Activated naive CD4-positive, alpha-beta T cell (primary cell): ENCODE measurements at places on chromosomes 2 and 18.

DNA sequence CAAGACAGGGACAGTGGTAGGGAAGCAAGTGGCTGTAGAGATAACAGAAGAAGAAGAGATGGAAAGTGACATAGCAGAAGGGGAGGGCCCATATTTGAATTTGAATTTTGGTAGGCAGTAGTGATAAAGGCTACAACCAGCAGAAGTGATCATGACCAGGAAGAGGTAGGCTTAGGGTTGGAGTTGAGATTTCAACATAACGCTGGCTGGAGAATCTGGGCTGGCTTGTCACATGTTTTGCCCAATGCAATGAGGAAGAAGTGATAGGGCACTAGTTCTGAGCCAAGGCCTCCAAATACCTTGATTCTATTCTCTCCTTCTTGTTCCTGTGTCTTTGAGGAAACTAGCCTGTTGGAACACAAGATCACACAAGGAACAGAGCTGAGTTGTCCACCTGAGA, 69.4 kb downstream of the SCG2 start:
- DNase-seq: no peak

DNA sequence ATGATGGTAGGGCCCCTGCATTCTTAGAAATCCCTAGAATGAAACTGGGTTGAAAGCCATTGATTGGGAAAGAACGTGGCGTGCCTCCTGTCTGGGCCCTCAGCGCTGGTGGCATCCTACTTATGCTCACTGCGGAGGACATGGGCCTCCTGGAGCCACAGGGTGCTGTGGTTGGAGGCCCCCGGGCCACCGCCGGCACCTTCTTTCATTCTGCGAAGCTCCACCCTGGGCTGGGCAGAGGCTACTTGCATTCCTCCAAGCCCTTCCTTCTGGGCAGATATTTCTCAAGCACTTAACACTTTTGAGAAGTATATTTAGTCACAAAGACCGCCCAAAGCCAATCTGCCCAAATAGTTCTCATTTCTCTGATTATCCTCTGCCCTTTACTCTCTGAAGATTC, 311.9 kb downstream of the MYCN start:
- DNase-seq: no peak

- DNase-seq: no peak
Observed at GRCh38 chr2:62736899-62737559, 31.5 kb downstream of the EHBP1 start.

DNA sequence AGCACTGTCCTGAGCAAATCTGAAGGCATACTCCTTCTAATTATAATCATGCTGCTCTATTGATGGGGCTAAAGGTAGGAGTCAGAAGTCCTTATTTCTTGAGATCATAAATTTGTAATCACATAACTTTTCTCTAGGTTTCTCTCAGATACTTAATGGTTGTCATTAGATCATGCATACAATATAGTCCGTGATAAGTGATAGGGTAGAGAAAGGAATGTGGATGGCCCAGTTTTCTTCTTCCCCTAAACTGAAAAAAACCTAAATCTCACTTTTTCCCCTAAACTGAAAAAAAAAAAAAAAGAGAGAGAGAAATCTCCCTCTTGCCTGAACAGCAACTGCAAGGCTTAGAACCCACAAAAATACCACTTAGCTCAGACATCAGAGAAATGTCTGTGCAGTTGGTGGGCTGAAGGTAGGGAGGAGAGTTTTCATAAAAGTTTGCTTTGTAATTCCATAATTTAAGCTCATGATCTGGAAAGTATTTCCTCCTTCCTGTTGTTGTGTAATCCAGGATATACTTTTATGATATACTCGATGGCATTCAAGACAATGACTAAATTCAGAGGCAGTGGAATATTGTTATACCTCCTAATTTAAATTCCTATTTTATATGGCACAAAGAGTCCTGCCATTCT, 79.3 kb upstream of the ITPRID2 start:
- no peak for DNase-seq

GRCh38 chr2:197932374-197932773, 128.0 kb downstream of the PLCL1 start:
- DNase-seq: no peak

- no peak for DNase-seq
Observed at GRCh38 chr2:223431479-223431878, 170.7 kb downstream of the SCG2 start.

GRCh38 chr18:63207835-63208234, 111.7 kb downstream of the BCL2 start:
- no peak for DNase-seq

DNA sequence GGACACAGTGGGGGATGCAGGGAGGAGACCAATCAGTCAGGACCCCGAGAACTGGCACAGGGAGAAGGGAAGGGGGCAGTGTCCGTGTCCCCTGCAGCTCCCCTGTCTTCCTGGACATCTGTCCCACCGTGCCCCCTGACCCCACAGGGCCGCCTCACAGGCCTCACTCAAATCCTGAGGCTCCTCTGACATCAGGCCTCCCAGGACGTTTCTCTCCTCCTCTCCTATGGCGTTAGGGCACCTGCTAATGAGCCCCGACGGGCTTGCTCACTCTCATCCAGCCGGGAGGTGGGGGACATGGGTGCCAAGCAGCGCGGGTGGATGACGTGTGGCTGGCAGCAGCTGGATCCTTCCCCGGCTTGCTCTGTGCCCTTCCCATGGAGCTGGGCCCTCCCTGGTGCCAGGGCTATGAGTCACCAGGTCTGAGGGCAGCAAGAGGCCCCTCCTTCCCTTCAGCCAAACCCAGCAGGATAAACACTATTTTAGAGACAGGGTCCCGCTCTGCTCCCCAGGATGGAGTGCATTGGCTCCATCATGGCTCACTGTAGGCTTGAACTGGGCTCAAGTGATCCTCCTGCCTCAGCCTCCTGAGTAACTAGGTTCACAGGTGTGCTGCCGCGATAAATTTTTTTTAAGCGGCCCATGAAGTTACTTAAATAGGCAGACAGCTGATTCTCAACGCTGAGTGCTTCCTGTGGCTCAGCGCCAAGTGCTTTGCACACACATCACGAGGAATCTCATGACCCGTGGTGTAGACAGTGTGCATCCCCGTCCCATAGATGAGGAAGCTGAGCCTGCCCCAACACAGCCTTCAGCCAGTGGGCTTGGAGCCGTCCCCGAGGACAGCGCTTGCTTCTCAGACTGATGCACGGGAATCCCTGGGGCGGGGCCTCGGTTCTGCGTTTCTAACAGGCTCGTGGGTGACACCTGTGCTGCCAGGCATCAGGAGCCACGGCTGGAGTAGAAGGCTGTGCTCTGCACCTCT, 64.5 kb upstream of the HDAC4 start:
- no peak for DNase-seq
